ENCODE measurements at places on chromosomes 1 and 21.

- DNase-seq = no peak
Observed at GRCh38 chr1:224922404-224923164, 6.9 kb upstream of the DNAH14 start.

DNA sequence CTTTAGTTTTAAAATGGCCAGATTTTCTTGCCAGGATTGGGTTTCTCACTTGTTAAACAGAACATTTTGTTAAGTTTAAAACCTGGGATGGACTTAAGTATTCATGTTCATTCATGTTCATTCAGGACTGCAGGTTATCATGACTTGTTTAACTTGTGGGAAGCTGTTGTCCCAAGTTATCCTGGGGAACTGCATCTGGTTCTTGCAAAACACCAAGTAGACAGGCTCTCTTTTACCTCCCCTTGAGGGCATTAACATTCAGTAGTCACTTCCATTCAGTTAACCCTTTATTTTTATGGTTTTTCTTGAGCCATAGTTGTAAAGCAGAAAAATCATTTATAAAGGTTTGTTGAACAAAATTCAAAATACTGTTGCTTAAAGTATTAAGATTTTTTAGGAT, 8.1 kb downstream of the SOD1 start:
- no peak for DNase-seq

GRCh38 chr1:101526813-101527212, 290.0 kb downstream of the S1PR1 start:
- no peak for DNase-seq

- DNase-seq = no peak
Observed at GRCh38 chr1:193356249-193356648, 169.8 kb upstream of the B3GALT2 start.

DNA sequence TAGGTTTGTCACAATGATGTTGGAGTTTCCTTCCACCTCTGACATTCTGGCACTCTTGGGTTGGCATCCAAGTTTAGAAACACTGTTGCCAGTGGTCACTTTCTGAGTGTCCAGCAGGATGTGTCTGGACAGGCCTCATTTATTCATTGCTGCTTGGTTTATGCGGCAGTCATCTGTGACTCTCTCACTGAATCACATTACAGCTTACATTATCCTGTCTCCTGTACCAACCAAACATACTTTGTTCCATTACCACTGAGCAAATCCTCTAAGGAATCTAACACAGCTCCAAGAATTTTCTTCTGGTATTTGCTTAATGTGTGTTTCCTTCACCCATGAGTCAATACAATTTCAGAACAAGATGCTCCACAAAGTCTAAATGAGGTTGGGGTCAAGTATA, 19.9 kb downstream of the SGIP1 start:
- no peak for DNase-seq

GRCh38 chr1:227798078-227798802, 17.2 kb upstream of the PRSS38 start:
- no peak for DNase-seq

GRCh38 chr1:240474133-240474614, 137.8 kb downstream of the GREM2 start:
- DNase-seq = no peak

GRCh38 chr1:158007667-158008386, 14.4 kb downstream of the KIRREL1 start:
- DNase-seq = no peak

DNA sequence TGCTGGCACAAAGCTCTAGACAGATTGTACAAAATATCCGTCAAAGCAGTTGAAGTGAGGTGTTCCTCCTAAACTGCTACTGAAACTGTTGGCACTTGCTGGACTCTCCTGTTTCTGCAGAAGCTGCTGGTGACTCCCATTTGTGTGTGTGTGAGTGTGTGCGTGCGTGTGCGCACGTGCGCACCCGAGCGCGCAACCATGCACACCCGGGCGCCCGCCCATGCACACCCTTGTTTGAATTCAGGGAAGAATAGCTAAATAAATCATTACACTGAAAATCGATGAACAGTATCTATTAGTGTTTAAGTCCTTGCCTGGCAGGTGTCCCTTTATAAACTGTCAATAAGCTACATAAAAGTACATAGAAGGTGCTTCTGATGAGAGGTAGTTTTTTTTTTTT, 156.4 kb upstream of the B3GALT2 start:
- DNase-seq = no peak

GRCh38 chr21:33881689-33882440, 33.7 kb downstream of the ATP5PO start:
- DNase-seq = no peak

- DNase-seq = no peak
Observed at GRCh38 chr1:111404588-111404987, 22.9 kb downstream of the OVGP1 start.

DNA sequence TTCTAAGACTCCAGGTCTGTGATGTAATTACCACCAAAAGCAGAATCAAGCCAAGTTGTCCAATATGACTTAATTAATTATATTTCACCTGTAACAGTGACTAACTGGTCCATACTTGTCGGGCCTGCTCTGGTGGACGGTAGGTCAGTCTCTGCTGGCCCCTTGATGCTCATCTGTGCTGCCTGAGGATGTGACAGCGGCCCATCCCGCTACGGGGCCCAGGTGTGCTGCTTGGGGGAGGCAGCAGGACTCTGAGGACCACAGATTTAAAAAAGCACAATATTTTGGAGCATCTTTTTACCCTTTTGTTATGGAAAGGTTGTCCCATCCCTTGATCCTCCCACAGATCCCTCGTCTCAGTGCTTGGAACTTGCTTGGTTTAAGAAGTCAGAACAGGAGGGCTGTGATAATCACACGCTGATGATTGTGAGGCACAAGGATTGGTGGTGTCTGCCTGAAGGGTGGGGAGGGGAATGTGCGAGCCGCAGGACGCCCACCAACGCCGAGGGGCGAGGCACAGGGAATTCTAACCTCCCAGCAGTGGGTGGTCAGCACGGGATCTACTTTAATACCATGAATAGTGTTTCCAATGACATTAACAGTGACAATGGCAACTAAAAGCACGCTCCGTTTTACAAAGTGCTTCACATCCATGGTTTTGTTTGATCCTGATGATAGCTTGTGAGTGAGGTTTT, 27.8 kb upstream of the UMODL1 start:
- DNase-seq = no peak

GRCh38 chr1:1141911-1142250, 26.0 kb upstream of the C1orf159 start:
- no peak for DNase-seq
